ENCODE measurements at places on chromosomes 2 and 18.

- DNase-seq: no peak
These were observed 40.9 kb downstream of the LRATD1 start for GRCh38 chr2:14673351-14673875.

DNA sequence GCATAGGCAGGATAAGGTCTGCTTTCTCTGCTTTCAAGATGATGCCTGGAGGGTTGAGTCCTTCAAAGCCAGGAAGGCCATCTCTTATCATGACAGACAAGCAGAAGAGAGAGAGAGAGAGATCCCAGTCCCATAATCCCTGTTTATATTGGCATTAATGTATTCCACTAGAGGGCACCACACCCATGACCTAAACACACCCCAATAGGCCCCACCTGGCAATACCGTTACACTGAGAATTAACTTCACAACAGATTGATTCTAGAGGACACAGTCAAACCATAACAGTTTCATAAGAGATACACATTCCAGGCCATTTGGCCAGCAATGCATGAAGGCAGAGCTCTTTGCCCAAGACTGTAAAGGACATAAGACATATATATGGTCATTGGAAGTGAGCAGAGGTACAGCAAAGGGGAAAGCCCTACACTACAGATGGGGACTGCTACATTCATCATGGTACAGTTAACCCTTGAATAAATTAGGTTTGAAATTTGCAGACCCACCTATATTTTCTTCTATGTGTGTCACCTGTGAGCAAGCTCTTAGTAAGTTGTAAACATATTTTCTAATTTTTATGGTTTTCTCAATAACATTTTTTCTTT is 1516.1 kb downstream of the RPIA start:
- DNase-seq: no peak

- DNase-seq: no peak
These were observed 526 bp downstream of the COX7A2L start for GRCh38 chr2:42360493-42360889.

GRCh38 chr2:74843899-74844298 is 10.0 kb downstream of the HK2 start:
- no peak for DNase-seq

- DNase-seq: no peak
These were observed 25.6 kb downstream of the MRPL33 start for GRCh38 chr2:27796791-27797765.

DNA sequence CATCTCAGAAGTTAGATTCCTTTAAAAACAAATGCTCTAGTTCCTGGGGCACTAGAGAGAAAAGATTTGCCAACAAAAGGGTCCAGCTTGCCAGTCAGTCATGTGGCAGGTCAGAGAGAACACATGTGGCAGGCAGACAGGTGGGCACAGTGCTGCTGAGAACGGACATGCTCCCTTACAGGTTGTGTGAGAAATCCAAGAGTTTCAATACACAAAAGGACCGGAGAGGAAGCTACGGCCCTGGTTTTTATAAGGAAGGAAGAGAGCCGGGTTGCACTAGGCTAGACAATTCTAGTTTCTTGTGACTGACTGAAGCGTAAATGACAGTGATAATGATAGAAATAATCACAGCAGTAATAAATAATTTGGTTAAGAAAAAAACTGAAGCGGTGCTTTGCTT is 18.3 kb downstream of the CDC42EP3 start:
- DNase-seq: no peak

- DNase-seq: no peak
These were observed 37.2 kb downstream of the ANKRD12 start for GRCh38 chr18:9173770-9174233.

- no peak for DNase-seq
These were observed 25.2 kb downstream of the HS1BP3 start for GRCh38 chr2:20625491-20626391.

- no peak for DNase-seq
These were observed 87.1 kb downstream of the ITGB1BP1 start for GRCh38 chr2:9336241-9336575.

- no peak for DNase-seq
These were observed 64.6 kb downstream of the NEB start for GRCh38 chr2:151669585-151670081.

- no peak for DNase-seq
These were observed 605 bp downstream of the REV1 start for GRCh38 chr2:99489063-99489760.

All from iPS DF 19.7 (cell line).